ENCODE measurements at places on chromosomes 3 and 15.

DNA sequence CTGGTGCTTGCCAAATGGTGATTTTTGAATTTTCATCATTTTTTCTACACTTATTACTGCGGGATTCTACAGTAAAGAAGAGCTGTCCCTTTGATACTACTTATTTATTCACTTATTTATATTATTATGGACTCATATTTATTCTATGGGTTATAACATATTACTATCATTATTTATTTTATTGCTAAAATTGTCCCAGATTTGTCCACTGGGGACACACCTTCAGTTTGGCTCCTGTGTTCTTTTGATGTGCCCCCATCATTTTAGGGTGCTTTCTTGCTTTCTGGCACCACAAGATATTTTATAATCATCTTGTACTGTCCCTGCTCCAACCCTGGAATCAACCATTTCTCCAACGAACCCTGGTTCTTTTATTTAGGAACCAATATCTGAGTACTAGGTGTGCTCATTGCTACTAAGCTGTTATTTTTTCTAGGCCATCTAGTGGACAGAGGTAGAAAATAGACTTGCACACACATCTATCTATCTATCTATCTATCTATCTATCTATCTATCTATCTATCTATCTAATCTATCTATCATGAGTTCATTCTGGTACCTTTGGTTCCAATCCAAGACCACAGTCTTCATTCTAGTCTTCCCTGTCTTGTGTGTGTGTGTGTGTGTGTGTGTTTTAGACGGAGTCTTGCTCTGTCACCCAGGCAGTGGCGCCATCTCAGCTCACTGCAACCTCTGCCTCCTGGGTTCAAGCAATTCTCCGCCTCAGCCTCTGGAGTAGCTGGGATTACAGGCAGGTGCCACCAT, 16.0 kb downstream of the SLC22A14 start:
- DNase-seq: no peak

DNA sequence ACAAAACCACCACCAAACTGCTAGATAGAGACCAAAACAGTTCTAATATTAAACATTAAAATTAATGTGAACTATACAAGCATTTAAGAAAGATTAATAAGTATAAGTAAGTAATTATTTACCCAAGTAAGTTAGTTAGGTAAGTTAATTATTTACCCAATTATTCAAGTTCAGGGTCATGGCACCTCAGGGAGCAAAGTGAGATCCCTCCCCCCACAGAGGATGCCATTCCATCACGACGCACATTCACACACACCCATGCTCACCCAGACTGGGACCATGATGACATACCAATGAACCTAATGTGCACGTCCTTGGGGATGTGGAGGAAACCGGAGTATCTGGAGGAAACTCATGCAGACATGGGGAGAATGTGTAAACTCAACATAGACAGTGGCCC, 229.1 kb downstream of the NR2F2 start:
- DNase-seq: no peak

GRCh38 chr3:139655909-139656595, 21.7 kb downstream of the NMNAT3 start:
- no peak for DNase-seq

- DNase-seq: no peak
Measured at GRCh38 chr3:65905771-65906170, 132.9 kb downstream of the MAGI1 start.

DNA sequence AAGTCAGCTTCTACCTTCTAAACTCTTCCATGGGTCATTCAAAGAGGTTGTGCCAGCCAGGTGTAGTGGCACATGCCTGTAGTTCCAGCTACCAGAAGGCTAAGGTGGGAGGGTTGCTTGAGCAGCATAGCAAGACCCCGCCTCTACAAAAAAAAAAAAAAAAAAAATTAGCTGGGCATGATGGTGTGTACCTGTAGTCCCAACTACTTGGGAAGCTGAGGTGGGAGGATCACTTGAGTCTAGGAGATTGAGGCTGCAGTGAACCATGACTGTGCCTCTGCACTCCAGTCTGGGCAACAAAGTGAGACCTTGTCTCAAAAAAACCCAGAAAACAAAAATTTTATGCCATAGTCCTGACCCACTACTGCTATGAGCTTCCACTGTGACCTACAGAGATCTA, 126.8 kb downstream of the MDFIC2 start:
- DNase-seq: no peak

- no peak for DNase-seq
Measured at GRCh38 chr3:162443376-162443775, 946.8 kb downstream of the OTOL1 start.

- no peak for DNase-seq
Measured at GRCh38 chr3:50090984-50091383, 2.3 kb downstream of the RBM5 start.

DNA sequence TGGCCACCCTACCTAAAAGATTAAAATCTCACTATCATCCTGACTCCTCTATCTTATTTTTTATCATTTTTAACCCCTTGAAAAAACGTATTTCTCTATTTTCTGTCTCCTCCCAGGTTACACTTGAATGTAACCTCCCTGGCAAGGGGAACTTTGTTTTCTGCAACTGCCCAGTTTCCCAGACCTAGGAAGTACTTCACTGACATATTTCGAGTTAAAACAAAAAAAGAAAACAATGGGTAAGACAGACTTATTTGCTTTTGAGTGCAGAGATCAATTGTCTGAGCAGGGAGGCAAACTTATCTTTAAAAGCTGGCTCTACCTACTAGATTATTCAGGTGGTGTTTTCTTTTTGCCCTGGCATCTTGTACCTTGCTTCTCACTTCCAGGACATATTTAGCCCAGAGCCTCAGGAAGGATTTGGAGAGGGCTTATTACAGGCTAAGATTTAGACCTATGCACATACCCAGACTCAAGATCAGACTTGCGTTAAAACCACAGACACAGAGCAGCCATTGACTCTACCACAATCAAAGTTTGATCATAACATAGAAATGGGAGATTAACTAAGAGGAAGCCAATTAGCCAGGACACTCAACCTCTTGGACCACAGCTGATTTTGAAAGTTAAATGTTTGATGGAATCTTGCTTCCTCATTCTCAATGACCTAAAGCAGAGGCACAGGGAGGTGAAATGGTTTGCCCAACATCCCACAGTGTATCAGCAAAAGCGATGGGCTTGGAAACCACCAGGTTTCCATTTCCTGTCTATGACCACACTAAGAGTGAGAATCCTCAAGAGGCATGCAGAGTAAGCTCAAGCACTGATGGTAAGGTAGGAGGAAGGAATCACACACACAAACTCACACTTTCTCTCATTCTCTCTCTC, 169.5 kb upstream of the THBS1 start:
- no peak for DNase-seq

DNA sequence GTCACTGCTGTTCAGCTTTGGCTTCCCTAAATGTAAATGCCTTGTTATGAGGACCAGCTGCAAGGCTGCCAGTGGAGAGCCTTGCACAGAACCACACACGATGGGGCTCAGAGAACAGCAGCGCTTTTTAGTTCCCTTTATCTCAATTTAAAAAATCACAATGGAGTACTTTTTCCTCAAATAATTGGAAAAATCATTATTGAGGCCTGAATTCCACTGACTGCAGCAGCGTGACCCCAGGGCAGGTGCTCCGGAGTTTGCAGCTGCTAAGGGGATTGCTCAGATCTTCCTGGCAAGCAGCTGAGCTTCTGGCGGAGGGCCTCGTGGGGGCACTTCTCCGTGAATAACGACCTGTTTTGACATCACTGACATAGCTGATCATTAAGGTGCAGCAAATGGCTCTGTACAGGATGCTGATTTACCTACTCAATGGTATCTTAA, 245.6 kb upstream of the TRIM42 start:
- no peak for DNase-seq

DNA sequence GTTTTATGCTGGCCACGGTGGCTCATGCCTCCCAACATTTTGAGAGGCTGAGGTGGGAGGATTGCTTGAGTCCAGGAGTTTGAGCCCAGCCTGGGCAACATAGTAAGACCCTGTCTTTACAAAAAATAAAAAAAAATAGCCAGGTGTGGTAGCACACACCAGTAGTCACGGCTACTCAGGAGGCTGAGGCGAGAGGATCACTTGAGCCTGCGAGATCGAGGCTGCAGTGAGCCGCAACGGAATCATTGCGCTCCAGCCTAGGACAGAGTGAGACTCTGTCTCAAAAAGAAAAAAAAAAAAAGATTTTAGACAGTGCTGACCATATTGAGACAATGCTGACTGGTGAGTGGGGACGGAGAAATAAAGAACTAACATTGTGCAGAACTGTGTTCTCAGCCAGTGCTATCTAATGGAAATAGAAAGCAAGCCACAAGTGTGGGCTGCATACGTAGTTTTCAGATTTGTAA, 67.2 kb downstream of the ST6GAL1 start:
- no peak for DNase-seq

DNA sequence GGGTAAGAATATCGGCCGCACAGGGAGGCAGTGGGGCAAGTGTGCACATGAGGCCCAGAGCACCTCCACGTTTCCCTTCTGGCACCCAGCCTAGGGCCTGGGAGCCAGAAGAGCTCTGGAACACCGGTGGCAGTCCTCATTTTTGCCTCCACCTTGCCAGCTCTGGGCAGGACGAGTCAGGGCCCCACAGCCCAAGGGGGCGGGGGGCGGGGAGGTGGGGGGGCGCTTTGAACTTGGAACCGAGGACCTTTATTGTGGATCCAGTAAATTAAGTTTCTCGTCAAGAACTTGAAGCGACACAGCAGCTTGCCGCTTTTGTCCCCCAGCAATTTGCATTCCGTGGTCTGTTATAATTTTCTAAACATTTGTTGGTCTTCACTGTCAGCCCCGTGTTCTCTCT, 66.8 kb downstream of the SLC6A11 start:
- DNase-seq: no peak

- DNase-seq: no peak
Measured at GRCh38 chr15:29651476-29652233, 170.6 kb downstream of the TJP1 start.

DNA sequence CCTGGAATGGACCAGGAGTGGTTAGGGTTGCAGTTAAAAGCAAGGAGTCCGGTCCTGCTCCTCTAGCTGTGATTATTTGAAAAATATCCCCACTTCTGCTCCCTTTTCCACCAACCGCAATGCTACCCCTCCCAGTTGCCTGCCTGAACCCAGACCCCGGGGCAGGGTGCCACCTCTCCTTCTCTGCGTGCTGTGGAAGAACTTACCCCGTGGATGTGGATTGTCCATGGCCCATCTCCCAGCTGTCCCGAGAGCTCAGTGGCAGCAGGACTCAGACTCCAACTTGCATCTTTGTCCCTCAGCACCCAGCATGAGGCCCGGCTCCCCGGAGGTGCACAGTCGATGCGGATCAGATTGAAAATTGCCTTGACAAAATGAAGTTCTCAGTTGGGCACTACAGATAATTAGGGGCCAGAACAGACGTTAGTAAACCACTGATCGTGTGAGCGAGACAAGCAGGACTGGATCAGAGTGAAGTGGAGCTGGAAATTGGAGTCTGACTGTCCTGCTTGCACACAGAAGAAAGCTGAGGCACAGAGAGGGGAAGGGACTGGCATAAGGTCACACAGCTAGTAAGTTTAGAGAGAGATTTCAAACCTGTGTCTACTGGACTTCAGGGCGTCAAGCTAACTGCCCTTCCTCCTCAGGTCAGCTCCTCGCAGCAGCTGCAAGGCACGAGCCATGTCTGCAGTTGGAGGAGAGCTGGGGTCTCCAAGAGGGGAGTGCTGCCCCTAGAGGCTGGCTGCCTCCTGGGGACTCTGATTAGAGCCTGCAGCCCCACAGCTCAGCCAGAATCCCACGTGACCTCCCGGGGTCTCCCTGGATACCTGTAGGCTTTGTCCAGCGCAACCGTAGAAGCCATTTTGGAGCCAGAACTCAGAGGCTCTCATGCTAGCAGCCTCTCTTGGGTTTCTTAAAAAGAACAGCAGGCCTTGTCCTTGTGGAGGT, 14.7 kb downstream of the SLC6A1 start:
- no peak for DNase-seq

DNA sequence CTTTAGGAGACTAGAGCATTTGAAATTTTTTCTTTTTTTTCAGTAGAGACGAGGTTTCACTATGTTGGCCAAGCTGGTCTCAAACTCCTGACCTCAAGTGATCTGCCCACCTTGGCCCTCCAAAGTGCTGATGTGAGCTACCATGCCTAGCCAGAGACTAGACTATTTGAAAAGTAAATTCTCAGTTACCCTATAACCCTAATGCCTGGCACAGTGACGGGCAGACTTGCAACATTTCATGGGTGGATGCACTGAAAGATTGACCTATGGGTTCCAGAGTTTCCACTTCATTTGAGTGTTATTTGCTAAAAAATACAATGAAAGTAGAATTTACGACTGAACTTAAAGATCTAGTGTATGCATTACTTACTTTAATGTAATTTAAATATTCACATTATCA, 45.7 kb upstream of the LIPC start:
- DNase-seq: no peak

DNA sequence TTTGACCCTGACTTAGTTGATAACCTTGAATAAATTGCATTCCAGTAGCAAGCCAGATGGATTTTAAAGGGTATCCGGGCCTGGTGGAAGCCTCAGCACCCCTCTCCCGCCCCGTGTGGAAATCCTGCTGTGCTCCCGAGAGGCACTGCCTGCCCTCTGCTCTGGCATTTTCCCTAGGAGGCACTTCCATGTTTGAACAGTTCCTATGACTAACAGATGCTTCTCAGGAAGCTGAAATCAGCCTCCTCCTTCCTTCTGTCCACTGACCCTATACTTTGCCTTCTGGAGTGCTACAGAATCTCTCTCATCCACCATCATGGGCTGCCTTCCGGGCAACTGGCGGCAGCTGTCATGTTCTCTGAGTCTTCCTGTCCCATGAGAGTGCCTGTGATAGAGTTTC, 90.8 kb downstream of the GABRG3 start:
- no peak for DNase-seq

- no peak for DNase-seq
Measured at GRCh38 chr3:124878561-124879336, 8.4 kb downstream of the ITGB5 start.

DNA sequence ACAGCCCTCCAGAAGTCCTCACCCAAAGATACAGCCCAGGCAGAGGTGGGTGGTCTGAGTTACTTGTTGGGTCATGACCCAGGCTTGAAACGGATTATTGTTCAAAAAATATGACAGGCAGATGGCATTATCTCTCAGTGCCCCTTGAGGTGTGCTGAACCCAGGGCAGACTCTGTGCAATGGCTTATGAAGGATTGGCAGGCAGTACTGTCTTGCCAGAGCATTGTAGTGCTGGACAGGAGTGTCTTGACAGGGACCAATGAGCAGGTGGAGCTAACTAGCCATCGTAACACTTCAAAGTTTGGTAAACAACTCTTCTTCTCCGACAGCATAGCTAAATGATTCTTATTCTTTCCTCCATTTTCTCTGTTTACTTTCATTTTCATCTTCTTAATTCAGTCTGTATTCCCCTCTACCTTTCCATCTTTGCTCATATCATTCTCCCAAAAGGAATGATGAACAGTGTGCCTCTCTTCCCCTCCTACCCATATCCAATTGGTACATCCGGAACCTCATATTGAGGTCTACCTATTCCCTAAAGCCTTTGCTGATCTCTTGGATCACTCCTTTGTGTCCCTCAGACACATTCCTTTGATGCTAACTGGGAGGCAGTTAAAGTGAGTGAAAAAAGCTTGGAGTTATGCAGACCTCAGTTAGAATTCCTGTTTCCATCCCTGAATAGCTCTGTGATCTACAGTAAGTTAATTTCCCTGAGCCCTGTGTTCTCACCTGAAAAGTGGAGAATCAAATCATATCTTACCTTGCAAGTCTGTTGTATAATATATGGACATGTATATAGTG, 2.6 kb upstream of the IL20RB start:
- DNase-seq: no peak

All from HuH-7.5 (cell line).